ENCODE measurements at places on chromosomes 16 and 17.

GRCh38 chr17:39231591-39232551 is 6.1 kb upstream of the STAC2 start:
- peak; percentile 44 for DNase-seq

DNA sequence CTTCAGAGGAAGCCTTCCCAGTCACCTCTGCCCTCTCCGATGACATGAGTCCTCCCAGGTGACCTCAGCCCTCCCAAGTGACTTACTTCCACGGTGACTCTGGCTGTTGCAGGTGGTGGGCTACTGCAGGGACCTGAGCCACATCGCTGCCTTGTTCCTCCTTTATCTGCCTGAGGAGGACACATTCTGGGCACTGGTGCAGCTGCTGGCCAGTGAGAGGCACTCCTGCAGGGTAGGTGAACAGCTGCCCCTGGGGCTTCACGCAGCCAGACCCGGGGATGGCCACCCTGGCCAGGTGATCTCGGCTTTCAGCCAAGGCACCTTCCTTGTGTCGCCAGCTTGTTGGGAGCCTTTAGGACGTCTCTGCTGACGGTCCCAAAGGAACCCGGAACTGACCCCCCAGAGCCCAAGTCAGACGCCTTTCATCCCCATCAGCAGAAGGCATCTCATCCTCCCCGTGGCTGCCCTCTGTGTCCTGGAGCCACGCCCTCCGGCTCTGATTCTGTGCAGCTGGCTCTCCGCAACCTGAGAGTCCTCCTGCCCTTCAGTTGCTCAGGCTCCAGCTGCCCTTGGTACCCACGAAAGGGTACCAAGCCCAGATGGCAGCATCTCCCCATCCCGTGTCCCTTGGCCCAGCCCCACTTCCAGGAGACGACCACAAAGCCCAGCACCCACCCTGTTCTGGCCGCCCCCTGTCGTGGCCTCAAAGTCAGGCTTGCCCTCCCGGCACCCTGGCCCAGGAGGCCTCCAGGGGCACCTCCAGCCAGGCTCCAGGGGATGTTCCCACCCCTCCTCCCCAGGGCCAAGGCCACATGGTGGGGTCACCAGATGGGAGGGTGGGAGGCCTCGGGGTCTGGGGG is 81.7 kb downstream of the GOSR1 start:
- DNase-seq = no peak

- peak; percentile 34 for DNase-seq
These were observed 40.8 kb downstream of the RPA1 start for GRCh38 chr17:1870592-1870991.

- DNase-seq = no peak
These were observed 2.3 kb downstream of the VTN start for GRCh38 chr17:28367641-28368305.

- DNase-seq = no peak
These were observed 56.5 kb downstream of the RNF213 start for GRCh38 chr17:80316927-80317705.

DNA sequence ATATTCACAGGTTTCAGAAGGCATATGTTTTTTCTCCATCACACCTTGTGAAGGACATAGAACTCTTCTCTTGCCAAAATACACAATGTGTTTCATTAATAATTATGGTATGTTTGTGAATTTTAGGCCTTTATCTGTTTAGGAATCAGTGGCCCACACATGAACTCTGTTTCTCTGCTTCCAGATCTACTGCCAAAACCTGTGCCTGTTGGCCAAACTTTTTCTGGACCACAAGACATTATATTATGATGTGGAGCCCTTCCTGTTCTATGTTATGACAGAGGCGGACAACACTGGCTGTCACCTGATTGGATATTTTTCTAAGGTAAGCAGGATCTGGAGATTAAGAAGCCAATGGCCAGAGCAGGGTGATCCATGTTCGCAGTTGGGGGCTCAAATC is 26.4 kb downstream of the TAC4 start:
- no peak for DNase-seq

DNA sequence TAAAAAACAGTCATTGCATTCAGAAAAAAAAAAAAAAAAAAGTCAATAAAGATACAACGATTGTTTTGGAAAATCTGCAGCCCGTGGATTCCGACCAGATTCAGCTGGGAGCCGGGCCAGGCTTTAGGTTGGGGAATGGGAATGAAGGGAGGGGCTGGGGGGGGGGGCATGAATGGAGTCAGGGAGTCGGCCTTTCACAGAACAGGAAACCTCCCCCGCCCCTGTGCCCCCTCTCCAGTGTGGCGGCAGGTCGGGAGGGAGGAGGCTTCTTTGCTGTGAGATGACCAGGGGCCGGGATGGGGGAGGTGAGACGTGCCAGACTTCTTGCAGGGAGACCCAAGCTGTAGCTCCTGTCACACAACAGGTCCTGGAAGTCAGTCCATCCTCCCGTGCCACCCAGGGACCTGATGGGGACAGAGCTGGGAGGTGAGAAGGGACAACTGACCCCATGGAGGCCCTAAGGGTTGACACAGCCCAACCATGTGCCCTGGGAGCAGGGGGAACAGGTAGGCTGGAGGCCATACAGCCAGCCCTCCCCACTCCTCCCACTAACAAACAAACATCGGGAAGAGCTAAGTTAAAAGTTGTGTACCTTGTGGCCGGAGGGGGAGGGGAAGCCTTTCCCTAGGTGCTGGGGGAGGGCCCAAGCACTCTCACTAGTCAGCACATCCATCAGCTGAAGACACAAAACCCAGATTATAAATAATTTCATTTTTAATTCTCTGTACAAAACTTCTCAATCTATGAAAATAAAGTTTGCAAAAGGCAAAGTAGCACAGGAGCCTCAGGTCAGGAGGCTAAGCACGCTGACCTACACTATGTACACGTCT is 25.2 kb downstream of the SREBF1 start:
- DNase-seq = no peak

DNA sequence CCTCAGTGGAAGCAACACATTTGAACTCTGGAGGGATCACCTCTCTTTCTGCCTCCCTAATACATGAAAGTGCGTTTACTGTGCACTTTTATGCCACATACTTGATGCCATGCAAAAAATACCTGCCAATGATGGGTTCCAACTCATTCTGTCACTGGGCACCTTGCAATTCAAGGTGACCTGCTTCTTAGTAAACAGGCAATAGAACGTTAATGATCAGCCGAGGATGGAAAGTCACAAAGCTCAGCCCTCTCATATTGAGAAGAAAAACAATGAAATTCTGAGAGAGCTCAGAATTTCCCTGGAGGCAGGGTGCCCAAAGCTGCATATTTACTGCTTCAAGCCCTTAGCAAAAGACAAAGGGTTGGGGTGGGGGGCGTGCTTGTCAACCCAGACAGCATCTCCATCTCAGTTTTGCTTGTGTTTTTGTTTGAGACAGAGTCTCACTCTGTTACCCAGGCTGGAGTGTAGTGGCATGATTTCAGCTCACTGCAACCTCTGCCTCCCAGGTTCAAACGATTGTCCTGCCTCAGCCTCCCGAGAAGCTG is 23.2 kb downstream of the LITAF start:
- DNase-seq = no peak

GRCh38 chr17:18278867-18279266 is 18.4 kb downstream of the MIEF2 start:
- DNase-seq = peak; percentile 76

GRCh38 chr16:54309341-54309740 is 22.8 kb upstream of the IRX3 start:
- no peak for DNase-seq

DNA sequence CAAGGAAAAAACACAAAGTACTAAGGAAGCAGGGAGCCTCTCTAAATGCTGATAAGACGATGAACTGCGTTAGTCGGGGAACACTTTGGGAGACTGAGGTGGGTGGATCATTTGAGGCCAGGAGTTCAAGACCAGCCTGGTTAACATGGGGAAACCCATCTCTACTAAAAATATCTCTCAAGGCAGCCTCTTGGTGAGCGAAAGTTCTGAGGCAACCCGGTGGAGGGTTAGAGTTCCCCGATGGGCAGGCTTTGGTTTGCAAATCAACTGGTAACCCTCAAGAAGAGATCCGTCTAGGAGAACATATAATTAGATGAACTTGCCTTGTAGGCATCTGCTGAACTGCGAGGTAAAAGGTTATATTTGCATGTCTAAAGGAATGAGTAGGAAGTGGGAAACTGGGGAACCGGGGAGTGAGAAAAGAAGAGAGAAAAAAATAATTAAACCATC is 44.6 kb downstream of the WSB1 start:
- no peak for DNase-seq

DNA sequence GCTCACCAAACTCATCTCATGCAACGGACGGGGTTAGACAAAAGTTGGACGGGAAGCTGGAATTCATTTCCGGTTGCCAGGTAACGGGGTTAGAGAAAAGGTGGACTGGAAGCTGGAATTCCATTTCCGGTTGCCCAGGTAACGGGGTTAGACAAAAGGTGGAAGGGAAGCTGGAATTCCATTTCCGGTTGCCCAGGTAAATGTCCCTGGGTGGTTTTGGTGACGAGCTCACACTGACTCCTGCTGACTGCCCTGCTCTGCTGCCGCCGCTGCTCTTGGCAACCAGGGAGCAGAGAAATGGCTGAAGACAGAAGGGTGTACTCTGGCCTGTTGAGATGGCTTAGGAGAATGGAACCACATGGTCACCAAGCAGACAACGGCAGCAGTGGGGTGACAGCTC is 170.3 kb upstream of the RPH3AL start:
- no peak for DNase-seq

GRCh38 chr17:57286399-57287105 is 30.2 kb downstream of the MSI2 start:
- DNase-seq = peak; percentile 38

DNA sequence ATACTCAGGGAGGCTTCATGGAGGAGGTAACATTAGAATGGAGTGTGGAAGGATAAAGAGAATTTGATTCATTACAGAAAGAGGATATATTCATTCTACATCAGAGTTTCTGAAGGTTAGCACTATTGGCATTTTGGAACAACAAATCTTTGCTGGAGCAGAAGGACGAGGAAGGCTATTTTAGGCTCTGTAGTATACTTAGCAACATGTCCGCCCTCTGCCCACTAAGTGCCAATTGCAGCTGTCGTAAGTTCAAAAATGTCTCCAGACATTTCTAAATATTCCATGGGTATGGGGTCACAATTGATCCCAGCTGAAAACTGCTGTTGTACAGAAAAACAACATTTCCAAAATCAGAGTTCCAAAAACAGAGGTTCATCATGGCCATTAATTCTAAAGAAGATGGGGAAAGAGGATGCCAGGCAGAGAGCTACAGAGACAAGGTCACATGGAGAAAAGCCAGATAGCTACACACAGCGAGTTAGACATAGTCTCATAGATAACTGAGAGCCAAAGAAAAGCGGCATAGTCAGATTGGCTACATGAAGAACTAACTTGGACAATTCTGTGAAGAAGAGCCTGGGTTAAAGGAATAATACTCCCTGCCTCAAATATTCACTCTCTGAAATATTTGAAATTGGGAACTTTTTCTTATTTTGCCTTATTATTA is 846.4 kb upstream of the CDH8 start:
- no peak for DNase-seq

DNA sequence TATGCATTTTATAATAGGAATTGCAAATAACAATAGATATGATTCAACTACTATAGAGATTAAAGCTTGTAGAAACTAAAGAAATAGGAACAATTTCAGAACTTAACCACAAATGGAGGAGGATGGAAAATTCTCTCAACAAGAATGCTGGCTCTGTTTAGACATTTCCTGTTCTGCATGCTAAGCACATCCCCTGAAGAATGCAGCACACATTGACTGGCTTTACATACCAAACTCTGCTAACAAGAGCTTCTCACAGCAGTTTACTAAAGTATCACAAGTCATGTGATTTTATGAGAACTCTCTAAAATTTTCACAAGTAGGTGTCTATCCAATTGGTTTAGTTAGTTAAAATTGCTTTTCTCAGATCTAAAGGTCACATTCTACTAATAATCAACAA is 85.2 kb downstream of the SPAG9 start:
- DNase-seq = peak; percentile 98

- no peak for DNase-seq
These were observed 139.8 kb downstream of the ENGASE start for GRCh38 chr17:79214459-79214858.

- DNase-seq = peak; percentile 99
These were observed at the start of gene FZD2 for GRCh38 chr17:44556832-44557606. Gene FZD2, plus strand, starts transcription at chr17:44557484. Its CDS starts 205 bp downstream, at chr17:44557689.

GRCh38 chr16:23131436-23131835 is 17.8 kb downstream of the USP31 start:
- DNase-seq = no peak

DNA sequence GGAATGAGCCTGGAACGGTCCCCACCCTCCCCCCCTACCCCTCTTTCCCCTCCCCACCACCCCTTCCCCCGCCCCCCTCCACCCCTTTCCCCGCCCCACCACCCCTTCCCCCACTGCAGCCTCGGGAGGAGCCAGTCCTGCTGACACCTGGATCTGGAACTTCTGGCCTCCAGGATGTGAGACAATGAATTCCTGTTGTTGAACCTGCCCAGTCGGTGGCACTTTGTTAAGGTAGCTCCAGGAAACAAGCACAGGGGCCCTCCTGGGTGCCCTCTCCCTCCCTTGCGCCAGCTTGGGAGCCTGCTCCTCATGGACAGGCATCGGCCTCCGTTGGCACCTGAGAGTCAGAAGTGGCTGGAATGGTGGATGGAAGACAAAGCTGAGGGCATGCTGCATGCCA is 152.4 kb upstream of the FOXF1 start:
- no peak for DNase-seq

- no peak for DNase-seq
These were observed 32.6 kb upstream of the DLX4 start for GRCh38 chr17:49936386-49936785.

- no peak for DNase-seq
These were observed 1.8 kb downstream of the PRR29 start for GRCh38 chr17:63999680-64000531.

- no peak for DNase-seq
These were observed 2.2 kb upstream of the NF1 start for GRCh38 chr17:31092475-31093064.

GRCh38 chr16:83513008-83513755 is 294.6 kb upstream of the HSBP1 start:
- peak; percentile 85 for DNase-seq

DNA sequence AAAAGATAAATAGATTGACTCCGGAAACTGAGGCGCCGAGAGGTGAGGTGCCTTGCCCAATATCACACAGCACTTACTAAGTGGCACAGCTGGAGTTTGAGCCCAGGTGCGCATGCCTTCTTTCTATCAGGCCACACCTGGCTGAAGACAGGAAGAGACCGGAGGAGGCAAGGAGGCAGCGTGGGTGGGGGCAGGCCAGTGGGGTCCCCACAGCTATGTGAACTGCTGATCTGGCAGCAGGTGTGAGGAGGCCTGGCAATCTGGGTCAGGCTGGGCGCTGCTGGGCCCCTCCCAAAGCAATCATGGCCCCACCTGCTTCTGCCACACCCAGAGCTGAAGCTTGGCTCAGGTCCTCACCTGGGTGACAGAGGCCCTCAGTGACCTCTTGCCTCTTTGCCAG is 1.9 kb upstream of the GDPD3 start:
- DNase-seq = no peak

GRCh38 chr16:6557353-6558023 is 775.2 kb upstream of the RBFOX1 start:
- no peak for DNase-seq

Data from choroid plexus epithelial cell (primary cell).